ENCODE measurements at places on chromosomes 7 and 10. TPM values are rescaled to one million over a fixed set of nuclear protein-coding genes. Genes with fewer than 3 reads are reported as not detected.

Gene RHEB
- total RNA-seq: 98.8 TPM

- no peak for DNase-seq
Measured at GRCh38 chr7:142131439-142132185, 20.1 kb downstream of the MGAM2 start.

DNA sequence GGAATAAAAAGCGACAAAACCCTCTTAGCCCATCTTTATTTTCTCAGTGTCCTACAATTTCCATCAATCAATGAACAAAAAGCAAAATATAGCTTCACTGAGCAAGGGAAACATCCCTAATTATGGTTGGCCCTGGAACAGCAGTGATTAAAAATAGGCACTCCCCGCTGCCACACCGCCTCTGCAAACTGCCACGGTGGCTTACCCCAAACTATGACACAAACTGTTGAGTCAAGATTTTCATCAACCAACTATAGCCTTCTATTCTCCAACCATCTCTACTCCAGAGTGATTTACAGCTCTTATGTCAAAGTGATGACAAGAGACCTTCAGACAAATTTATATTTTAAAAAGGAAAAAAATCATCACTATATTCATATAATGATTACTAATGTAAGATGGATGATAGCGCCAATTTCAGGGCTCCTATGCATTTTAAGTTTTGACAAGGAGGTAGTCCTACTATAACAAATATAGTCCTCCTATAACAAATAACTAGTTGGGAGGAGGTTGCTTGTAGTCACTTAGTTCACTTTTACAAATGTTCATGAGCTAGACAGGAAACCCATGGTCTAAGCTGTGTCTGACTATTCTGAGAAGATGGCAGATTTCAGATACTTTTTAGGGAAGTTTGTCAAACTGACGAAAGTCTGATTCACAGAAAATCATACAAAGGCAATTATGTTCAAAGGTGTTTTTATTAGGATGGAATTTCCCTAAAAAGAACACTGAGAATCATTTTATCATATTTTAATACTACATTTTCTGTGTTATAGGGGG, 26.3 kb downstream of the DENND11 start:
- DNase-seq: no peak

GRCh38 chr10:22646388-22646853, 68.0 kb downstream of the PIP4K2A start:
- no peak for DNase-seq

DNA sequence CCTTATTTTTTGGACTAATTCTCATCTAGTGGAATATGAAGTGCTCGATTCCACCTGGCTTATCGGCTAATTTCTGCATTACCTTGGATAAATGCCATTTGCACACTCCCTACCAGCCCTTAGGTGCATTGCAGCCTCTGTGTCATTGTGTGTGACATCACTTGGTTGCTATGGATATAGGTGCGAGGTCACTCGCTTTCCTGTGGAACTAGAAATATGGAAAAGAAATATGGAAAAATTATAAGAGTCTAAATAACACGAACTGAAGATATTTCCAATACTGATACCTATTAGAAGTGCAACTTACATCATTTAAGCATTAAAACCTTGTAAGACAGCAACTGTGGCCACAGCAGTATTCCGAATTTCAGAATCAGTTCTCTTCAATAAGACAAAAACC, 2.0 kb downstream of the YWHAG start:
- DNase-seq: peak; percentile 30

- DNase-seq: no peak
Measured at GRCh38 chr10:124837687-124838086, 36.1 kb downstream of the ABRAXAS2 start.

Measured in OCI-LY7 (cell line).